ENCODE measurements at places on chromosomes 12 and 14.

DNA sequence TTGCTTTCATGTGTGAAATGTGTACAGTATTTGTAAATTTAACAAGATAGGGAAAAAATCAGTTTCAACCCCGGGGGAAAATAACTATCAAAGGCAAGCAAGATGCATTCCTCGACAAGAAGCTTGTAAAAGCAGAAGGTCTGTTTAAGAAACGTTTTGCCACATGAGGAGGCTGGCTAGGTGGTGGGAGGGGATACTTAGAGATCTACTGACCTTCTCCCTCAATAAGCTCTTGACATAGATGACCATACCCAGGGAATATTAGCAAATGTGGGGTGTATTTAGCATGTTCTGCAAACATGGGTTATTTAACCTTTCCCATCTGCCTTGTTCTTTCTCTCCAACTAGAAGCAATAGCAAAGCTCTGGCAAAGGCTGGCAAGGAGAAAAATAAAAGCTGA is 4.9 kb downstream of the PTCSC3 start:
- DNase-seq: no peak

GRCh38 chr14:104595911-104596450 is 8.6 kb downstream of the TMEM179 start:
- DNase-seq: no peak

- DNase-seq: peak; percentile 52
Measured at GRCh38 chr14:106694638-106695393, 1168.4 kb downstream of the TMEM121 start.

DNA sequence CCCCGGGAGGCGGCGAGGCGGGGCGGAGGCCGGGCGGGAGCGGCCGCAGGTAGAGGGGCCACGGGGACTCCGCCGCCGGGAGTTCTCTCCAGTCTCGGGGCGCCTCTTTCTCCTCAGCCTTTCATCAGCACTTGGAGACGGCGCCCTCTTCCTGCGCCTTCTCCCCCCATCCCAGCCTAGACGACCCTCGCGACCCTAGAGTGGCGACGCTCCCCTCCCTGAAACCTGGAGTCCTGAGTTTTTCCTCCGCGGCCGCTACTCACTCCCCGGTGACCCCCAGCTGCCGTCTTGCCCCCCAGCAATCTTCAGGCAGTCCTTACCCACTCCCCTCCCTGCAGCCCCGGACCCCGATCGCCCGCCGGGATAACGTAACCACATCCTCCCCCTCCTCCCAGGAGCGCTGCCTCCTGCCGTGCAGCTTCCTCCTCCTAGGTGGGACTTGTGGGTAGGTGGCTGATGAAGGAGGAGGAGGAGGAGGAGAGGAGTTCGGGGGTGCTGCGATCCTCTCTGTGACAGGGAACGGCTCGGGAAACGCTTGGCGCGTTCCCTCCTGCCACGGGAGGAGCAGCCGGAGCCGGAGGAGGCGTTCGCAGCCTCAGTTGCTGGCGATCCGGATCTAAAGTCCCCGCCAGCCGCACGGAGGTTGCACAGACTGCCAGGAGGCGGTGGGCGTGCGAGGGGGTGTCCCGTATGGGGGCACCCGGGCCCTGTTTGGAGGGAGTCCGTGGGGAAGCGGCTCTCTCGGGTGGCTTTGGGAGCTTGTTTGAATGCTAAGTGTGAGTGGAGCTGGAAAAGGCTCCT is 891 bp downstream of the PLEKHA5 start:
- DNase-seq: peak; percentile 58

GRCh38 chr14:105913221-105913620 is 386.8 kb downstream of the TMEM121 start:
- no peak for DNase-seq

GRCh38 chr12:80045594-80045993 is 53.7 kb upstream of the OTOGL start:
- no peak for DNase-seq

GRCh38 chr12:70663838-70664237 is 26.6 kb upstream of the PTPRB start:
- no peak for DNase-seq

- DNase-seq: no peak
Measured at GRCh38 chr12:14418451-14418890, 53.0 kb downstream of the ATF7IP start.

DNA sequence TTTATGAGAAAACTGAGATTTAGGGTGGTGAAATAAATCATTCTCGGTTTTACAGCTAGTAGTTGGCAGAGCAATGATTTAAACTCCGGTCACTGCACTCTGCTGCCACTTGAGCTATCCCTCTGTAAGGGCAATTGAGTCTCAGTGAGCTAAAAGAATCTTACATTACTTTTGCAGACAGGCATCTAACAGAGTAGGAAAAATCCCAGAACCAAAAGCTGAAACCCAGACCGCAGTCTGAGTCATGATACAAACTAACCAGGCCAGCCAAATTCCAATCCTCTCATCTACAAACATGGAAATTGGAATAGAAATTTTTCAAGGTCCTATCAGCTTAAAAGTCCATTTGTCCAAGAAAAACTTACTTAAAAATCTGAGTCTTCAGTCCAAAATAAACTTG is 73.7 kb downstream of the ANKS1B start:
- no peak for DNase-seq

- no peak for DNase-seq
Measured at GRCh38 chr14:99035268-99035667, 236.7 kb downstream of the BCL11B start.

DNA sequence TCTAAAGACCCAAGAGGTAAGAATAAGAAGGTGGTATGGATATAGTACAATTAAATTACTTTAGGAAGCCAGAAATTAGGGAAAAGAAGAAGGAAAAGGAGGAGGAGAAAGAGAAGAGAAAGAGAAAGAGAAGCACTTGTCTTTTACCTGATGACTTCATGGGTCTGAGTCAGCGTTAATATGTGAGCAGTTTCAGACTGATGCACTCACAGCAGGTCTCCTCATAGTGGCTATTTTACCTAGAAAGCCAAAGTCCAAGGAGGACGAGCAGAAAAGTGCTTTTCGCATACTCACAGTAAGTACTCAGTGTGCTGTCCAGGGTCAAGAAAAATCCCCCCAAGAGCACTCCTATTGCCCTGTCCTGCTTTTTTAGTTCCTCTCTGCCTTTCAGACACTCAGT is 222.1 kb downstream of the C12orf42 start:
- no peak for DNase-seq

DNA sequence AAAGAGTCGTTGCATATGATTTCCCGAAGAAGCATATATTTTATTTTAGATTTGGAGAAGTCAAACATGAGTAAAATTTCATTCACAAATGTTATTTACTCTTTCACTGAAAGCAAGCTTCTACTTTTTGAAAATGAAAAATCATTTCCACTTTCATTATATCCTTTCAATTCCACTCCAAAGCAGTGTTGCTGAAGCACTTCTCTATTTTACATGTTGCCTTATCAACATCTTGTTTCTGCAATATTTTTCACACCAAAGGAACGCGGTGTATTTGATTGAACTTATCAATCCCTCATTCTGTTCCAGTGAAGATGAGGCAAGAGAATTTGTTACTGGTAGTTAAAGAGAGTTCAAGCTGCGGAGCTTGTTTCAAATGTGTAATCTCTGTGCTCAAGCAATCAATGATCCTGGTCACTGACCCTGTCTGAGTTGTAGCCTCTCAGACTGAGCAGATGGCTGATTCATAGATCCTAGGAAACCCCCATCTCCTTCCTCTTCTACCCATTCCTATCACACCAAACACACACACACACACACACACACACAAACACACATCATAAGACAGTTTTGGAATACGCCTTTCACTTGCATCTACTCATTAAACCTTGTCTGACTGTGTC is 236.2 kb upstream of the FLRT2 start:
- DNase-seq: no peak

DNA sequence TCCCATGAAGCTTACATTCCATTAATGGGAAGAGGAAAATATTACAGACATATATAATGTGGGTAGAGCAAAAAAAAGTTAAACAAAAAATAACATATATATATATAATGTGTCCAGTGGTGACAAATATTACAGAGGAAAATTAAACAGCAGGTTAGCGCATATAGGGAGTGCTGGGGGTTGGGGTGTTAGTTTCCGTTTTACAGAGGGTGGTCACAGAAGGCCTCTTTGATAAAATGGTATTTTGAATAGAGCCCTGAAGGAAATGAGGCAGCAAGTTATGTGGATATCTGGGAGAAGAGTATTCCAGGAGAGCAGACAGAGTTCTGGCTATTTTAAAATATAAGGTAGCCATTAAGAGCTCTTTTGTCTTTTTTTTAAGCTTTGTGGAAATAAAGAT is 73.2 kb downstream of the DCAF5 start:
- DNase-seq: no peak

GRCh38 chr12:26097046-26097878 is 27.6 kb downstream of the BHLHE41 start:
- DNase-seq: peak; percentile 50

GRCh38 chr12:53184828-53185227 is 4.1 kb upstream of the CSAD start:
- no peak for DNase-seq

GRCh38 chr12:48866052-48866711 is 512 bp upstream of the RND1 start:
- no peak for DNase-seq

GRCh38 chr12:42609605-42610004 is 20.1 kb upstream of the PRICKLE1 start:
- no peak for DNase-seq

DNA sequence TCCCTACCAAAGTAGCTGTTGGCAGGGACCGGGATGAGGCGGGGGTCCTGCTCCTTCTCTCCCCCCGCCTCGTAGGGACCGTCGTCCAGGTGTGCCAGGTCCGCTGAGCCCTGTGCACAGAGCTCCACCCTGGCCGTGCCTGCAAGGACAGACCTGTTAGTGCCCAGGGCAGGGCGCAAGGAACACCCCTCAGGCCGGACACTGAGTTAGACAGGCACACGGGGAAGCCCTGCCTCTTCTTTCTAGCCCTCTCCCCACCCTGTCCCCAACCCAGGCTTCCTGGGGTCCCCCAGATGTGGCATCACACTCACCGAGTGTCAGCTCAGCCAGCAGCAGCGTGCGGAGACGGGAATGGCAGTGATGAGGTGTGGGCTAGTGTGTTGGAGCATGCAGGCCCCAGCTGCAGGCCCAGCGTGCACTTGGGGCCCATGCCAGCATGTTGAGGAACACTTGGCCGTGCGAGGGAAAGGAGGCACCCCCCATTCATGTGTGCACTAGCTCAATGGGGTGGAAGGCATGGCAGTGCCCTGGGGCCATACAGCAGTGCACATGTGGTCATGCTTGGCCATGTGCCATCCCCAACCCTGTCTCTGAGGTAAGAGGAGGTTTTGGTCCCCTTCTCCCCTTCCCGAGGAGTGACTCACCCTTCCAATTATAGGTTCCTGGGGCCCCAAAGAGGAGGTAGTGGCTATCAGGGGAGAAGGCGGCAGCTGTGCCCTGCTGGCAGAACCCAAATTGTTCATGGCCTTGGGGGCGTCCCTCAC is 7.3 kb downstream of the ITGA7 start:
- DNase-seq: no peak

GRCh38 chr12:82800185-82800584 is 113.5 kb downstream of the TMTC2 start:
- no peak for DNase-seq

DNA sequence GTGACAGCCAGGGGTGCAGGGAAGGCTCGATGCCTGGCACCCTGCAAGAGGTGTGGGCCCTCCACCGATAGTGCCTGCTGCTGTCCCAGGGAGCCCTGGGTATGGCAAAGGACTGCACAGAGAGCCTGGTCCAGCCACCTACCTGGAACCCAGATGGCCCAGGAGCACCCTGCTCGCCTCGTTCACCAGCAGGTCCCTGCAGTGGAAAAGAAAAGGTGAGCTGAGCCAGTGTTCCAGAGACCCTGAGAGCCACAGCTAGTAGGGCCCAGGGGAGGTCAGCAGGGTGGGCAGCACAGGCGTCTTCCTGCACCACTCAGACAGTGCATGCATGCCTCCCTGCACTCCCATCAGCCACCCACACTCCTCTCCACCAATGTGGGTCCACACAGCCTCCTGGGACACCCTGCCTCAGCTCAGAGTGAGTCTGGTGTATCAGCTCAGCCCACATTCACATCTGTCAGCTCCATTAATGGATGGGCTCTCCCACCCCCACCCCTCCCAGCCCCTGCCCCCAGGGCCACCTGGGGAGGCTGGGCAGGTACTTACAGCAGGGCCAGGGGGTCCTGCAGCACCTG is 20.2 kb downstream of the TMEM106C start:
- no peak for DNase-seq

DNA sequence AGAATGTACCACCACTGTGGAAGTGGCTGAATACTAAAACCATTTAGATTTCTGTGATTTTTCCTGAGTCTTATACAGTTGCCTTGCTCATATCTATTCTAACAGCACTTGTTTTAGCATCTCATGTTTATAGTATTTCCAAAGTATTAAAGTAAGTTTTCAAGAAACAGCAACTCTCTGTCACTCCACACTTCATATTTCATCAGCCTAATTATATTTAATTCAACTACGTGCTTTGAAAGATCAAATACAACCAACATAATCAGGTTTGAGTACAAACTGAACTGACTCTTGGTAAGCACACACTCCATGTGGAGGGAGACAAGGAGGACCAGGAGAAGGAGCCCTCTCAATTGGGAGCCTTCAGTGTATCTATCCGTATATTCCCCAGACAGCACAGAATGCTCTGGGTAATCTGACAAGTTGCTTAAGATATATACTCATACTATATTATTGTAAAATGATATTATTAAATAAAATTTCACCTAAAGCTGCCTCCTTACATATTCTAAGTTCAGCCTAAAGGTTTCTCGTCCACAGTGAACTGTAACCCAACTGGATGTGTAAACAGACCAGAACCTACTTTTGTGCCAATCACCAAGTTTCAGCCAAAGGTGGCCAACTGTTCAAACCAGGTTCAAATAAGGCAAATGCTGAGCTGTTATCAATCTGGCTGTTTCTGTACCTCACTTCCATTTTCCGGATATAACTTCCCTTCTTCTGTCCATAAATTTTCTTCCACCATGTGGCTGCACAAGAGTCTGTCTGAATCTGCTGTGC is 105.0 kb upstream of the RASSF8 start:
- no peak for DNase-seq

All from NCI-H1105 (cell line).